Activated naive CD4-positive, alpha-beta T cell treated with anti-CD3 and anti-CD28 coated beads for 36 hours (primary cell): ENCODE measurements at places on chromosomes 7 and 10.

DNA sequence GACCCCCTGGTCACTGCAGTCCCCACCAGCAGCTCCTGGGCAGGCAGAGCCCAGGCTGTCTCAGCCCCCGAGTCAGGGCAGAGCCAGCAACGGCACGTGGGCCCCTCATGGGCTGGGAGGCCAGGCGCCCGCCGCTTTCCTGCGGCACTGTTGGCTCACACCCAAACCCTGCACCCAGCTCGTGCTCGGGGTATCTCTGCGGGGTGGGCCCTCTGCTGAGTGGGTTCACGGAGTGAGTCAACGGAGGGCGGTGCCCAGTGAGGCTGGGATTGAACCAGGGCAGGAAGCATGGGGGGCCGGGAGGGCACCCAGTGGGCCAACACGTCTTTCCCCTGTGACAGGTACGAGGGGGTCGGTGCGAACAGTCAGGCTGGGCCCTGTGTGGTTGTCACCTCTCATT lies 28.9 kb downstream of the ADAP1 start:
- no peak for DNase-seq

- DNase-seq: no peak
These were observed 83.9 kb downstream of the BAMBI start for GRCh38 chr10:28761084-28761846.

DNA sequence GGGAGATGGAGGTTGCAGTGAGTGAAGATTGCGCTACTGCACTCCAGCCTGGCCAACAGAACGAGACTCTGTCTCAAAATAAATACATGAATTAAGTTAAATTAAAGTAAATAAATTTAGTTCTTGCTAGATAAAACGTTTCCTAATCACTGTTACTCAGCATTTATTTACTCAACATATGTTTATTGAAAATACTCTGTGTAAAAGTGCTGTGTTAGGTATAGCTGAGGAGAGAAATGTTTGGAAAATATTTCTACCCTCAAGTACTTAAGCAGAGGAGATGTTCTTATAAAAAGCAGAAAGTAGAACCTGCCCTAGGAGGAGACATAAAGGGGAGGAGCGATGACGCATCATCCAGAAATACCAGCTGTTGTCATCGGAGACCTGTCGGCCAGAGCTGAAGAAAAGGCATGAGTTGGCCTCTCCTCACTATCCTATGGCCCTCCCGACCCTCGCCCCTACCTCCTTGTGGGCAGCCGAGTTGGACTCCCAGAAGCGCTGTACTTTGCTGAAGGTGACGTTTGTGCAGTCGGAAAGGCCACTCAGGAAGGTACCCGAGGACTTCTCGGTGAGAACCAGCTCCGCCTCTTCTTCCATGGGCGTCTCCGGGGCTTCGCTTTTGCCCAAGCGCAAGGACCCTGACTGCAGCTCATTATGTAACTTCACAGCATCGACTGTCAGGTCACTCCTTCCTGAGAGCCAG lies 1.1 kb downstream of the RRP12 start:
- peak; percentile 51 for DNase-seq

- DNase-seq: no peak
These were observed 82.5 kb downstream of the TMEM168 start for GRCh38 chr7:112707655-112708054.

GRCh38 chr7:51289623-51290303 lies 26.8 kb downstream of the COBL start:
- no peak for DNase-seq

DNA sequence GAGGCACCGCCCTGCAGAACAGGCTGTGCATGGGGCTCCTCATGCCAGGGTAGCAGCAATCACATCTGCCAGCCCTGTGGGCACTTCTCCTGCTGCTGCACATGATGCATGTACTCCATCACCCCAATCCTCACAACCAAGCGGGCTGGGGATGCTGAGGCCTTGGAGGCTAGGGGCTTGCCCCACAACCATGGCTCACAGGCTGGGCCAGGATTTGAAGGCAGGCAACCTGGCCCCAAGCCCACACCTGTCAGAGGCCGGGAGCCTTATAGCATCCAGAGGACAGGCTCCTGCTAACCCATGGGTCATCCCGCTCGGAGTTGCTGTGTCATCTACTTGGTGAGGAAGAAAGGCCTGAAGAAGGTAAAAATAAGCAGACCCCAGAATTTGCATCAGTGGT lies 2.2 kb downstream of the POLM start:
- no peak for DNase-seq
